Coronary artery (tissue), 2 donors: ENCODE measurements at places on chromosomes 11 and 22.

- DNase-seq = no peak
Measured at GRCh38 chr11:105045676-105046296, 651 bp upstream of the CARD16 start.

DNA sequence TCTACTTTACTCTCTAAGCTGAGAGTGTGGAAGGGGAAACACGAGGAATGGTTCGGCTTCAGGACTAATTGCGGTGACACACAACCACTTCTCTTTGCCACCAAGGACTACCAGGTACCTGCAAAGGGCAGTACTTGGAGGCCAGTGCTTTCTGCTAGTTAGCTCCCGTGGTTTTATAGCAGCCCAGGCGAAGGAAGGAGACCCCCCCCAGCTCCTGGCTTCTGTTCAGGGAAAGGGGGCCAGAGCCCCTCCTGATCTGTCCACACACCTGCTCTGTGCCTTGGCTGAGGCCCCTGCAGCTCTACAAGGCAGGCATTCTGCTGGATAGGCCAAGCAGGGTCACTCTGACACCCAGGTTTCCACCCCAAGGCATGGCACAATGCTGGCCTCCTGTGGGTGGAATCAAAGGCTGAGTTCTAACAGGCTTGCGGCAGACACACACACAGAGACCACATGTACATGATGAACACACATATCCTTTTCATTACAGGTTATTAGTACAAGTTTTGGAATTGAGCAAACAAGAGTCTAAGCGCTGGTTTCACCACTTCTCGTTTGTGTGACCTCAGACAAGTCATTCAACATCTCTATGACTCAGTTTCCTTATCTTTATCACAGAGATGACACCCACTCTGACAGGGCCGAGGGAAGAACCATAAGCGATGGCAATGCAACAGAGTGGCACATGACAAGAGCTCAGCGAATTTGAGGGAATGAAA, 7.5 kb downstream of the SERPIND1 start:
- no peak for DNase-seq

DNA sequence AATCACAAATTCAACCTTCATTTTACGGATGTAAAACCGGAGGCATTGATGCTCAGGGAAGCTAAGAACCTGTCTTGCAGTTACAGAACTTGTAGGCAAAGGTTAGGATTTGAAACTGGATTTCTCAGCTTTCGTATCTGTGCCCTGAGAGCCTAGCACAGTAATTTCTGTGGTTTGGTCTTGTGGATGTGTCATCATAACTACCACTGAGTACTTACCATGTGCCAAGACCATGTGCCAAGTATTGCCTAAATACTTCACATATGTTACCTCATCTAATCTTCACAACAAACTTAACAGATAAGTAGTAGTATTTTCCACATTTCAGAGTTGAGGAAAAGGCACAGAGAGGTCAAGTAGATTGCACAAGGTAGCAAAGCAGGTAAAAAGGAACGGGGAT, 140.7 kb downstream of the NXPE2 start:
- DNase-seq = no peak

DNA sequence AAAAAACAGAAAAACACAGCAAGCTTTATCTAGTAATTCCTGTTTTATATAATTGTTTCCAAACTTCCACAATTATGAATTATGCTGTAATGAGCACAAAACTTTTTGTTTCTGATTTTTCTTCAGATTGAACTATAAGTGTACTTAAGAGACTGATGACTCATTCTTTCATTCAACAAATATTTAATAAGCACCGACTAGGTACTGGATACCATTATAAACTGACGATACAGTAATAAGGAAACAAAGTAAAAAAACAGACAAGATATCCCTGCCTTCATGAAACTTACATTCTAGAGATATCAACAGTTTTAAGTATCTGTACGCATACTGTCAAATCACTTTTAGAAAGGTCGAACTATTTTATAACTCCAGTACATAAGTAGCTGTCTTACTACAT, 78.6 kb downstream of the ME3 start:
- no peak for DNase-seq

- no peak for DNase-seq
Measured at GRCh38 chr11:131219646-131220045, 150.8 kb upstream of the NTM start.

GRCh38 chr11:36326524-36327419, 30.7 kb downstream of the PRR5L start:
- no peak for DNase-seq

- no peak for DNase-seq
Measured at GRCh38 chr22:46651316-46651715, 31.1 kb downstream of the GRAMD4 start.

DNA sequence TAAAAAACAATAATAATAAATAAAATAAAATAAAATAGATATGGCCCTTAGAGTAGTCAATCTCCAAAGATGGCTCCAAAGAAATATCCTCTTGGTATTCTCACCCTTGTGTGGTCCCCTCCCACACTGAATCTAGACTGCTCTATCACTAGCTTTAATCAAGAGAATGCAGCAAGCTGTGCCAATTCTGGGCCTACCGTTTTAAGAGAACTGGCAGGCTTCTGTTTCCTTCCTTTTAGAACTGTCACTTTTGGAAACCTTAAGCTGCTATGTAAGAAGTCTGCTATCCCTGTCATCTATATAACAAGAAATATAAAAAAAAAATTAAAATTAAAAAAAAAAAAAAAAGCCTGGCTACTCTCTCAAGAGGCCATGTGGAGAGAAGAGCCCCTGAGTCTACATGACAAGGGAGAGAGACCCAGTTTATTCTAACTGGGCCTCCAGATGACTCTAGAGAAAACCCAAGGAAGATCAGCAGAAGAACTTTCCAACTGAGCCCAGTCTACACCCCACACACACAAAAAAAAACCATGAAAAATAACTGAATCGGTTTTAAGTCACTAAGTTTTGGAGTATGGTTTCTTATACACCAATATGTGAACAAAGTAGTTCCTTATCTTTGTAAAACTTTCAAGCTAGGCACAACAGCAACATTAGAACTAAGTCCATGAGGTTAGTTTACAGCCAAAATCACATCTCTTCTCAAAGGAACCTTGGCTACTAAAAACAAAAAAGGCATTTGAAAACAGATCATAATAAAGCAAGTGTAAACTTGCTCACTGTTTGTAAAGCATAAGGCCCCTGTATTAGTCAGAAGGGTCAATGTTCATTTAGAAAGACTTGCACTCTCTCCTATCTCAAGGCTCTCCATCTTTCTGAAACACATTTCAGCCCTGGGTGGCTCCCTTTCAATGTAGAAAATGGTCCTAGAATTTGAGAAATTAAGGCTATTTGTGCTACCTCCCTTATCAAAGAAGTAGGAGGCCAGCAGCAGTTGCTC, 67.3 kb downstream of the AMBRA1 start:
- DNase-seq = no peak

DNA sequence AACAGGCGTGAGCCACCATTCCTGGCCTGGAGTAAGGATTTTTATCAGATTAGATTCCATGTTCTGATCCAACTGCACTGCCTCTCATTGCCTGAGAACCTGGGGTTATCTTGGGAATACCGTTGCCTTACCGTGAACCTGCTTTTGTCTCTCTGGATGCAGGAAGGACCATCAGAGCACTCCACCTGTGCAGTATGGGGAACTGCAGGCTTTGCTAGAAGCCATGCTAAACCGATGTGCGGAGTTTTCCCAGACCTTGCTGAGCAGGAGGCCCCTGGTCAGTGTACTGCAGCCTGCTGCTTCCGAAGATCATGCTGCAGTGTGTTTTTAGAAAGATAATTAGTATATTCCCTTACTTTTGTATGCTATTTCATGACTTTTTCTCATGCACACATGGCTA, 43.6 kb downstream of the MEI1 start:
- no peak for DNase-seq

- DNase-seq = no peak
Measured at GRCh38 chr22:49152127-49152938, 675.3 kb downstream of the BRD1 start.

- no peak for DNase-seq
Measured at GRCh38 chr22:45163099-45163450, 650 bp upstream of the NUP50 start.

DNA sequence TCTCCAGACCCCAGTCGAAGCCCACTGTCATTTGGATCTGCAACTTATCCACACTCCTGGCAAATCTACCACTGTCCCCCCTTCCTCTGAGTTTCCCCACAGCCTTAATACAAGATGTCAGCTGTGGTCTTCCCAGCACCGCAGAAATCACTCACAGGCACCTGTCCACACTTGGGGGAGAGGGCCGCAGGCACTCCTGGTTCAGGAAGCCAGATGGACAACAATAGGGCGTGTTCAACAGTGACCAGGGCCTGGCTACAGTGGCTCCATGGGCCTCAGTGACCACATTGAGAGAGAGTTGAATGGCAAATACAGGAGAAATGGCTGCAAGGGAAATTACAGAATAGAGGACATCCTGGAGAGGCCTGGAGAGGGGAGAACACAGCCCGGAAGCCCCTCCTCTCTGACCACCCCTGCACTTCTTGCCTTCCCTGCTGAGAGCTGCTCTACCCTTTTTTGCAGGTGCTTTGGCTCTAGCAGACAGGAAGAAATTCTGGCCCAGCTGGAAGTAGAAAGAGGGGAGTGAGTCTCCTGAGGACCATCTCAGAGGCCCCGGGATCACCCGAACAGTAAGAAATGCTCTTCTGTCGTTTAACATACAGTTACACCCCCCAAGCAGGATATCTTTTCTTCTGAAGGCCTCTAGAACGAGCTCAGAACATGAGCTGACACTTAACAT, 164.6 kb downstream of the FEZ1 start:
- DNase-seq = peak; percentile 38

GRCh38 chr11:17154409-17155159, 53.2 kb downstream of the PIK3C2A start:
- no peak for DNase-seq

DNA sequence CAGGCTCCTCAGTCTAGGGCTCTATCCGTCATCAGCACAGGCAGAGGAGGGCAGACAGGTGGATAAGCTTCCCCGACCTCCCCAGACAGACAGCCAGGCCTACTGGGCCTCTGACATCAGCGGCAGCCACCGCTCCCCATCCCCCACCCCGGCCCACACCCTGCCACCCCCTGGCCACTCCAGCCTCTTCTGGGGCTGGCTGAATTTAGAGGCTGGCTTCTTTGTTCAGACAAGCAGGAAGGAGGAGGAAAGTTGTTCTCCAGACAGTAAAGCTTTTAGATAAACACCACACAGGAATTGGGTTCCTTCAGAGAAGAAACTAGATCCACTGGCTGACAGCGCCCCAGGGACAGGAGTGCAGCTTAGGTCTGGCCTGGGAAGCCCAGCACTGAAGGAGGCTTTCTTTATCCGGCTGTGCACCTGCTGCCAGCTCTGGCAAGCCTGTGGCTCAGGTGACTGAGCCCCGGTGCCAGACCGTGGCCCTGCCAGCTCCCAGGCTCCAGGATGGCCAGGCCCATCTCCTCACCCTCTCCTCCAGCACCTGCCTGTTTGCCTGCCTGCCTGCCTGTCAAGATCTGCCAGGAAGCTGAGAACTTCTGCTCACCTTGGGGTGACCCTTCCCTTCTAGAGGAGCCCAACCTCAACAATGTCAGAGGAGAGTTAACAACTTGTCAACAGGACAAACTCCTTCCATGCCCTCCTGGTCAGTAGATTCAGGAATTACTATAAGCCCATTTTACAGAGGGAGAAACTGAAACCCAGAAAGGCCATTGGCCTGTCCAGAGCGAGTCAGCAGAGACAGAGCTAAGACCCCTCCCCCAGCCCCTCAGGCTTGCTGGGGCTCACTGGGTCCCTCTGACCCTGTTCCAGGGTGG, 44.0 kb upstream of the KLHL35 start:
- no peak for DNase-seq

DNA sequence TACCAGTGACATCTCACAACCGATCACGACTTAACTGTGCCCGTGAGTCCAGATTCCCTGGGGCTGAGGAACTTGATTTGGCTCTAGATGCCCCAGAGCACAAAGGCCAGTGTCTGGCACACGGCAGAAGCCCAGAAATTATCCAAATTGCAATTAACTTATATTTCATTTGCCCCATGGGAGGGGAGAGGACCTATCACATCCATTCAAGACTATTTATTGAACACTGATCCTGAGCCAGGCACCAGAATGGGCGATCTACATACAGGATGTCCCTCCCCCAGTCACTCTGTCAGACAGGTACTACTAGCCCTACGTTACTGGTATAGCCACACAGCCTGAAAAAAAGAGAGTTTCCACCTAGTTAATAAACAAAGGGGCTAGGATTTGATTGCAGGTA, 5.1 kb downstream of the DNAL4 start:
- DNase-seq = no peak

- no peak for DNase-seq
Measured at GRCh38 chr11:83521647-83522596, 235.8 kb upstream of the CCDC90B start.

- peak; percentile 66 for DNase-seq
Measured at GRCh38 chr11:69003866-69004367, 9.1 kb downstream of the MRGPRF start.

- DNase-seq = no peak
Measured at GRCh38 chr22:28111501-28112189, 192.6 kb upstream of the PITPNB start.

DNA sequence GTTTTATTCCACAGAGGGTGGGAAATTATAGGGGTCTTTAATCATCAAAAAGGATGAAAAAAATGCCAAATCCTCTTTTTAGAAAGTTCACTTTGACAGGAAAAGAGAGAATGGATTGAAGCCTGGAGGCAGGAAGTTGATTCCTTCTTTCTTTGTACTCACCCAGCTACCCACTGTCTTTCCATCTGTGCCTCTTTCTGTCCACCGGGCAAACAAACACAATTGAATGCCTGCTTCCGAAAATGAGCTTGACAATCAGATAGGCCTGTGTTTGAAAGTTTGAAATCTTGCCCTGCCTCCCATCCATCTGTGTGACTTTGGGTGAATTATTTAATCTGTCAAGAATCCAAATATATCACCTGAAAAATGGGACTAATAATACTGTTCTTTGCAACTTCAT, 81.1 kb downstream of the SCN3B start:
- no peak for DNase-seq

- peak; percentile 5 for DNase-seq
Measured at GRCh38 chr11:72132646-72133045, 2.9 kb upstream of the FOLR3 start.

GRCh38 chr11:7115780-7116179, 27.0 kb downstream of the RBMXL2 start:
- no peak for DNase-seq

DNA sequence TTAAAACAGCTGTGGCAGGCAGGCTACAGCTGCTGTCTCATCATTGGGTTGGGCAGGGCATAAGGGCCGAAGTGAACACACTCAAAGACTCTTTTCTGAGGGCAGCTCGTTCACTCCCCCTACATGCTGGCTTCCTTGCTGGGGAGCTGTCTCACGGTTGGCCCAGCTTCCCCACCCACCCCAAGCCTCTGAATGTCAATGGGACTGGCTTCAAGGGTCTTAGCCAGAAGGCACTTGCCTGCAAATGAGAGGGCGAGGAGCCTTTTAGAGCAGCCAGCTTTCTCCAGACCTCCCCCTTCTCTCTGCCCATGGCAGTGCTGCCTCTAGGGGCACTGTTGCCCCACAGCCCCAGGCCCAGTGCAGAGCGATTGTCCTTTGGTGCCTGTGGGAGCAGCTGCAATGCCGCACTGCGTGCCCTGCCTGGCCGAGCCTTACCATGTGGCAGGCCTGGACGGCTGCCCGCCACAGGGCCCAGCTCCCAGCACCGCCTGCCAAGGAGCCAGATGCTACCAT, 94.7 kb upstream of the RASSF10 start:
- DNase-seq = no peak

- no peak for DNase-seq
Measured at GRCh38 chr22:43550672-43551071, 138.9 kb downstream of the MPPED1 start.
